Stimulated activated CD8-positive, alpha-beta memory T cell treated with anti-CD3 and anti-CD28 coated beads, Interleukin-4, amount 100 ng/mL, for 1 hour (primary cell): ENCODE measurements at places on chromosomes 5 and 9.

DNA sequence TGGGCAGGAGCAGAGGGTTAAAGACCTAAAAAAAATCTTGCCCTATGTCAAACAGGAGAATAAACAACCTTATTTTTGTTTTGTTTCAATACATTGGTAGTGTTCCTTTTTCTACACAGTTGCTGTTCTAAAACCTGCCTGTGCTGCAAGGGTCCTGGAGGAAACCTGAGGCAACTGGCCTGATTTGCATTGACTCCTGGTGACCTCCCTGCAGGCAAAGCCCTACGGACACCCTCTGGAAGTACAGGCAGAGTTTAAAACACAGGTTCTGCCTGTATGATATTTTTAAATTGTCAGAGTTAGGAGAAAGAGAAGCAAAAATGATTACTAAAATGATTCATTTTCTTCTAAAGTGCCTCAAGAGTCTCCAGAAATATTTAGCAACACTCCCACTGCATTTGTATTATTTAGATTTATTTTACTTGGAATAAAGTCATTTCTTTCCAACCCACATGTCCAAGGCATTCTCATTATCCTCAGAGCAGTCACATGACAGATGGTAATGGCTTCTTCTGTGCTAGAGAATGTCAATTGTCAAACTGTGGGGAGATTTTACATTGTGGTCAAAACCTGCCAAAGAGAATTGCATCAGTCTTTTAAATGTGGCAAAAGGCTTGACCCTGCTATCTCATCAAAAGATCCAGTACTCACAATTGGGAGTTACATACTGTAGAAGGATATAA, 559.6 kb downstream of the CETN3 start:
- no peak for DNase-seq

- no peak for DNase-seq
Observed at GRCh38 chr5:43332401-43332800, 19.2 kb upstream of the HMGCS1 start.

GRCh38 chr9:115404311-115404710, 286.4 kb upstream of the TNC start:
- no peak for DNase-seq

DNA sequence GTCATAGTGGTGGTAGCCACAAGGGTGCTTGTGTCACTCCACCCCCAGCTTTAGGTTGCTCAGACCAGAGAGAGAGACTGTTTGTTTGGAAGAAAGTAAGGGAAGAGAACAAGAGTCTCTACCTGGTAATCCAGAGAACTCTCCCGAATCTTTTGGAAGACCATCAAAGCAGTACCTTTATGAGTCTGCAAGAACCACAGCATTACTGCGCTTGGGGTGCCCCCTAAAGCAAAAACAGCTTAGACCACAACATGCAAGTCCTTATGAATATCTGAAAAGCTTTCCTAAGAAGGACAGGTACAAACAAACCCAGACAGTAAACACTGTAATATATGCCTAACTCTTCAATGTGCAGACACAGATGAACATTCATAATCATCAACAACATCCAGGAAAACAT, 1398.6 kb upstream of the C9orf72 start:
- no peak for DNase-seq

DNA sequence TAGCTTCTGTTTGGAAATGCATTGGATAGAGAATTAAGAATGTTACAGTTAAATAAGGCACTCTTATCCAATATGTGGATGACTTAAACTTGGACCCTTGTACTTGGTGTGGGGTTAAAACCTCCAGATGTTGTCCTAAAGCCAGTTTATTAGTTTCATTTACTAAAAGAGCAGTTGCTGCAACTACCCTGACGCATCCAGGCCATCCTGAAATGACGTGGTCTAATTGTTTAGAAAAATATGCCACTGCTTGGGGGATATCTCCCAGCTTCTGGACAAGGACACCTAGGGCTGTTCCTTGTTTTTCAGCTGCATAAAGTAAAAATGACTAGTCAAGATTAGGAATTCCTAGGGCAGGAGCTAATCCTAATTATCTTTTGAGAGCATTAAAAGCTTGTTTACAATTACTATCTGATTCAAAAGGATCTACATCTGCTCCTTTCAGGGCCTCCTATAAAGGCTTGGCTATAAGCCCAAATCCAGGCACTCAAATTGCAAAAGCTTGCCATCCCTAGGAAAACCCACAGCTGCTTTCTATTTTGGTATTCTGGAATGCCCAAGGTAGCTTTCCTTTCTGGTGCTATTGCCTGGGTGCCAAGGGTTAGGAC, 45.7 kb upstream of the SLCO4C1 start:
- no peak for DNase-seq

DNA sequence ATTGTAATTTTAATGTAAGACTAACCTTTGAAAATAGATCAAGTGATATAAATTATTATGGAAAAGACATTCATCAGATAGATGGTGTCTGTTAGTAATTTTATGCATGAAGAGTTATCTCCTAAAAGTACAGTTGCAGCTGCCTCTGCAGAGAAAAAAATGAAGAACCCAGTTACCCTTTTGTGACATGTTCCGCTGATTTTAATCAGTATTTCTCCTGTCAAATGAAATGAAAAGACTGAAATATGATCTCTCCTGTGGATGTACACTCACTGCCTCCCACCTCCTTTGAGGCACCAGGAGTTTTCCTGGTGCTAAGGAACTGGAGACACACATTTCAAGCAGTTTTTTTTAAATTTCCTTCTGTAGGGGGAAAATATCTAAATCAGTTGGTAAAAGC, 277.4 kb downstream of the KIF4B start:
- DNase-seq: no peak

- DNase-seq: no peak
Observed at GRCh38 chr5:173693670-173694069, 77.2 kb upstream of the BOD1 start.

GRCh38 chr5:37738057-37738691, 101.7 kb downstream of the GDNF start:
- no peak for DNase-seq

DNA sequence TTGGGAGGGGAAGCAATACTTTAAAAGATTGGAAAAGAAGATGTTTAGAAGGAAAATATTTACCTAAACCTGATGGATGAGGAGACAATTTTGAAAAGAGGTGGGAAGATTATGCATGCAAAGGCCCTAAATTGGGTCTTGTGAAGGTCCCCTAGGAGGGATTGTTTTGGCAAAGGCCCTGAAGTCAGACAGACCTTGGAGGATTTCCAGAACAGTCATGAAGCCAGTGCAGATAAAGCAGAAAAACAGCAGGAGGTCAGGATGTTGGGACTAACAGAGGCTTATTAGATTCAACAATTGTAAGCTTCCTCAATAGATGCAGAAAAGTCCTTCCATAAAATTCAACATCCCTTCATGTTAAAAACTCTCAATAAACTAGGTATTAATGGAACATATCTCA, 361.0 kb upstream of the CDH6 start:
- no peak for DNase-seq

- no peak for DNase-seq
Observed at GRCh38 chr9:127159325-127159801, 36.9 kb upstream of the ANGPTL2 start.

DNA sequence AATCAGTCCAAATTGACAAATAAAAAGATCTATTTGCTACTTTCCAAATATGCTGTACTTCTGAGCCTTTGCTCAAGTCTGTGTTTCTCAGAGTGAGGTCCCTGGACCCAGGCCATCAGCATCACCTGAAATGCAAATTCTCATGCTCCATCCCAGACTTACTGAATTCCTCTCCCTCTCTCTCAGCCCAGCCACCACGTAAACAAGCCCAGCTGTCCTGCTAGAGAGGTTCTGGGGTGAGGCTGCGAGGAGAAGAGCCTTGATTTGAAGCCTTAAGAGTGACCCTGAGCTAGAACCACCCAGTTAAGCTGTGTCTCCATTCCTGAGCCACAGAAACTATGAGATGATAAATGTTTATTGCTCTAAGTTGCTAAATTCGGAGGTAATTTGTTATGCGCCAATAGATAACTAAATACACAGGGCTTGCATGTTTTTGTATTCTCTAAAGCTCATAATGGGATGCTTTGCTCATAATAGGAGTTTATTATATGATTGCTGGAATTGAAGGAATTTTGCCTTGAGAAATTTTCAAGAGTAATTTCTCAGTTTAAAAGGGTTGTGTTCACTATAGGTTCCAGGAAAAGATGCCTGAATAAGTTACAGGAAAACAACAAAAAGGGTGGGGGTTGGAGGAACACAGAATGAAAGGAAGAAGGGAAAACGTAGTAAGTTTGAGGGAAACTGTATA, 98.9 kb upstream of the SPATA31D4 start:
- no peak for DNase-seq

DNA sequence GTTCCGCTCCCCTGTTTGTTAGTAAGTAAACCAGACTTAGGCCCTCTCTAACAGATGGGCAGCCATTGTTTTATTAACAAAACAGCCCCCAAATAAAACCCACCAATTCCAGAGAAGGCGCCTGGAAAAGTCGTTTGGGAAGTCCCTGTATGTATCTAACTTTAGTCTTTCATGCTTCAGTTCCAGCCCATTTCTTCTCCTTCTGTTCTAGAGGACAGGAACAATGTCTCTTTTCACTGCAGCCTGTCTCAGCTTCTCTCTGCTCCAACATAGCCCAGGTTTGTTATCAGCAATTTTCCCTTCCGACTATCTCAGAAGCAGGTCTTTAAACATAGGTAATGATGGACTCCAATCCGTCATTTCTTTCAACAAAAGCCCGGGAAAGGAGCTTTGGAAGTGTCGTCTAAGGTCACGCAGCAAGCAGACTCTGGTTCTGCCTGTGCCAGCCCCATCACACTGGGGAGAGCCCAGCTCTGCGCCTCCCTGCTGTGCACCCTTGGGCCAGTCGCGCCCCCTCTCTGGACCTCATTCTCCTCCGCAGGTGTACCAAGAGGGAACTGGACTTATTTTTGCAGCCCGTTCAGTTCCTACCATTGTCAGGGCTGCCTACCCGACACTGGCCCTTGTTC, 9.6 kb upstream of the AKNA start:
- no peak for DNase-seq

DNA sequence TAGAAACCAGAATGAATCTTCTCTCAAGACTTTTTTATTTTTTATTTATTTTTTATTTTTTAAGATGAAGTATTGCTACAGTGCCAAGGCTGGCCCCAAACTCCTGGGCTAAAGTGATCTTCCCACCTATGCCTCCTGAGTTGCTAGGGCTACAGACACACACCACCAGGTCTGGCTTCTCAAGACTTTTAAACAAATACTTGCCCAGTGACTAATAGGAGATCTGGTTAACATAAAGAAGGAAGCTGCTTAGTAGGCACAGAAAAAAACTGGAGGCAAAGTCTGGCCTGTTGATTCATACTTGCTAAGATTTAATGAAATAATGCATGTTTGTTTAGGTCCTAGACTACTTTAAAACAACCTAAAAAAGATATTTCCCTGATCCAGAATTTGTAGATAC, 43.8 kb downstream of the SLC38A9 start:
- DNase-seq: no peak

- DNase-seq: no peak
Observed at GRCh38 chr9:88657893-88658292, 122.9 kb downstream of the NXNL2 start.

GRCh38 chr9:35518225-35518821, 28.4 kb downstream of the RUSC2 start:
- DNase-seq: no peak

DNA sequence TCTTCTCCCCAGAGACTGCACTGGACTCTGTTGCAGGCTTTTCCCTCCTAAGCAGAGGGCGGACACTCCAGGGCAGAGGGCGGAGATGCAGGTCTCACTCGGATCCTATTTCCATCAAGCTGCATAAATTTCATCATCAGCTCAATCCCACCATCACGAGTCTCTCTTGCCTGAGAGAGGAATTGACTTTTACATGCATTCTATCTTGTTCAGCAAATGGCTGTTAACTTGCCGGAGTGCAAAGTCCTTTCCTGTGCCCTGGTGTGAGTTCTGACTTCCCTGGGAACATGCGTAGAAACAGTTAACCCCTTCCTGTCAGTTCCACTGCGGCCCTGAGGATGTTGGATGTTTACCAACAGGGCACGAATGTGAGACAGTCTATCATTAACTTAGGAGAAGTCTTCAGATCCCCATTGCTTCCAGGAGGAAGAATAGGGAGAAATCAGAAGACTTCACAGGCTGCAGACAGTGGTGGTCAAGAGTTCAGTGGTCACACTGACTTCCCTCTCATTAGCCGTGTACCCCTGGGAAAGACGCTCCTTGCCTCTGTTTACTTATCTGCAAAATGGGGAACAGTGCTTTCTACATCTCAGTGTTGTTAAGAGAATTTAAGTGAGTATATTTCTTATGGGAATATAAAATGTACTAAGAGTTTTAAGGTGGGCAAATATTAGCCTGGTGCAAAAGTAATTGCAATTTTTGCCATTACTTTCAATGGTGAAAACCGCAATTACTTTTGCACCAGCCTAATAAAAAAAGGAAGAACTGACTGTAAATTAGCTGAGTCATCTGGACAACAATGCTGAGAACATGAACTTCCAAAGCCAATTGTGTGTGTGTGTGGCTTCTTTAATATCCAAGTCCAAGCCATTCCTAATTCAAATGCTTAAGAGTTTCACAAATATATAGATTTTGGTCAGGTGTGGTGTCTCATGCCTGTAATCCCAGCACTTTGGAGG, 248.0 kb downstream of the DRD1 start:
- DNase-seq: no peak

GRCh38 chr9:34500623-34501267, 22.0 kb downstream of the ENHO start:
- peak; percentile 50 for DNase-seq

DNA sequence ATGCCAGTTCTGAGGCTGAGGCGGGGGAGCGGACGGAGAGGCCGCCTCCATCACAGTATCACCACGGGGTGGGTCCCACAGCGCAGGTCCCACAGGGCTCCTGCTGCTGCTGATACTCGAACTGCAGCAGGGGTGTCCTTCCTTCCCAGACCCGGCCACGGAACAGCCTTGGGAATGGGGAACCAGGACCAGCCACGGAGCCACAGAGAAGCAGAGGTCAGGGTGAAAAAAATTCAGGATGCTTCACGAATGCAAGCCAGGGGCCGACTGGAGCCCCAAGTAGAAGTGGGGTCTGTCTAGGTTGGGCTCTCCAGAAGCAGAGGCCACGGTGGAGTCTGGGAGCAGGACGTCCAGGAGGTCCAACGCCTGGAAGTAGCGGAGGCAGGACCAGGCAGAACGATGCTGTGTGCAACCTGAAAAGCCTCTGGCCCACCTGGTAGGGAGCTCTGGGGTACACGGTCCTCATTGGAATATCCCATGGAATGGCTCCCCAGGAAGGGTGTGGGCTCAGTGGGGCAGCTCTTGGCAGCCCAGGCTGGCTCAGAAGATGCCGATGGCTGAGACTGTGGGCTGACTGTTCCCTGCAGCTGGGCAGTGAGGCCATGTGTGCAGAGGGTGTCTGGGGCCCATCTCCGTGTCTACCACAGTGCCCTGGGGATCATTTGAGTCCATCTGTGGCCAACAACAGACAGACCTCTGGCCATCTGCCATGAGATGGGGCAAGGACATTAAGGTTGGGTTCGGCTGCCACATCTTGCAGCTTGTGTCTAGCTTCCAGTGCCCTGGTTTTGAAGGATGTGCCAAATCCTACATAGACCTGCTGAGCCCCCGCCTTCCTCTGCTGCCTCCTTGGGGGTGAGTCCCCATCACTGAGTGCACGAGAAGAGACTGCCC, 66.9 kb upstream of the FCN1 start:
- no peak for DNase-seq

GRCh38 chr9:101130054-101130453, 101.5 kb downstream of the PLPPR1 start:
- no peak for DNase-seq
